ENCODE measurements at places on chromosomes 13 and 19.

- H3K36me3 ChIP-seq: peaks cover 61% of the 10 kb centered on the region
- no peak overlapping the region for H3K27ac ChIP-seq
- H3K4me1 ChIP-seq: no peaks in the 10 kb centered on the region
- no peaks in the 10 kb centered on the region for H3K27me3 ChIP-seq
Observed at GRCh38 chr13:78625384-78625783, 22.0 kb upstream of the POU4F1 start.

DNA sequence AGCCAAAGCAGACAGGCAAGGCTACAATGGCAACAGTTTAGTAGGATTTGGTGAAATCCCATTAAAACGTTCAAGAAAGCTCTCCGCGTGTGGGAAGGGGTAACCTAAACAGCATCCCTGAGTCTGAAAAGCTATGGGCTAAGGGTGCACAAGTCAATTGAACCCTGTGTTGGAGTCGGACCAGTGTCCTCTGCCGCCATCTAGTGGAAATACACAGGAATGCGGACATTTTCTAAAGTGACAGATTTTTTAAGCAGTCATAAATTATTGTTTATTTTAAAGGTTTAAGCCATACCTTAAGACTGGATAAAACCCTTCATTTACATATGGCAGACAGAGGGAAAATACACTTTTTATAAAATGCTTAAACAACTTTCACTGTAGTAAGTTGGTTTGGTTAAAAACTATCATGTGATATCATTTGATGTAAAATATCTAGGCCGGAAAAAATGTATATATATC is 26.5 kb upstream of the LSM14A start:
- no peak overlapping the region for H3K4me3 ChIP-seq
- no peaks in the 10 kb centered on the region for H3K4me1 ChIP-seq
- H3K27me3 ChIP-seq: no peaks in the 10 kb centered on the region
- DNase-seq: peak; percentile 57
- no peak overlapping the region for H3K27ac ChIP-seq

- H3K36me3 ChIP-seq: no peaks in the 10 kb centered on the region
- DNase-seq: no peak
- H3K27ac ChIP-seq: no peak overlapping the region
- peaks cover 27% of the 10 kb centered on the region for H3K4me1 ChIP-seq
- no peak overlapping the region for H3K4me3 ChIP-seq
- H3K27me3 ChIP-seq: no peaks in the 10 kb centered on the region
Observed at GRCh38 chr13:24071423-24072075, 89.0 kb upstream of the SPATA13 start.

- H3K36me3 ChIP-seq: no peaks in the 10 kb centered on the region
- no peak for DNase-seq
- H3K4me3 ChIP-seq: no peak overlapping the region
- H3K27me3 ChIP-seq: no peaks in the 10 kb centered on the region
- peaks cover 13% of the 10 kb centered on the region for H3K4me1 ChIP-seq
- H3K27ac ChIP-seq: no peak overlapping the region
Observed at GRCh38 chr19:410243-410781, 1.4 kb upstream of the C2CD4C start.

- DNase-seq: no peak
- H3K4me1 ChIP-seq: no peaks in the 10 kb centered on the region
- H3K27ac ChIP-seq: no peak overlapping the region
- no peaks in the 10 kb centered on the region for H3K36me3 ChIP-seq
- no peaks in the 10 kb centered on the region for H3K27me3 ChIP-seq
Observed at GRCh38 chr19:5743630-5744029, 23.2 kb downstream of the CATSPERD start.

DNA sequence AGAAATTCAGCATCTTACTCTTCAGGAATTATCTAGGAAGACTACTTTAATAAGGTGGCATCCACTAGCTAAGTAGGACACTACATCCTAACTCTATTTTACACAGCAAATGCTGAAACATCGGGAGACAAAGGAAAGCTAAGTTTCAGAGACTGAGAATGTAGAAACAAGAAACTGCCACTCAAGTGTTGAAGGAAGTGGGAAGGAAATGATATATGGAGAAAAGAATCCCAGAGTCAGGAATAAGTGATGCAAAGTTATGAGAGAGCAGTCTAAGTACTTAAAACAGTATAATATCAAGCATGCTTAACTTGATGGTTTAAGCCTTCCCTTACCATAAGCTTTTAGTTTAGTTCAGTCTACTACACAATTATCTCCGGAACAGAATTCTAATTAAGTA is 52.4 kb downstream of the RBM26 start:
- no peak overlapping the region for H3K4me3 ChIP-seq
- H3K27me3 ChIP-seq: no peaks in the 10 kb centered on the region
- H3K36me3 ChIP-seq: peaks cover 11% of the 10 kb centered on the region
- no peak for DNase-seq

GRCh38 chr13:32731576-32731975 is 145.3 kb downstream of the PDS5B start:
- H3K4me3 ChIP-seq: no peak overlapping the region
- no peak overlapping the region for H3K27ac ChIP-seq
- DNase-seq: no peak
- H3K27me3 ChIP-seq: no peaks in the 10 kb centered on the region

GRCh38 chr19:57850553-57851017 is 926 bp downstream of the ZNF587 start:
- H3K4me1 ChIP-seq: peaks cover 10% of the 10 kb centered on the region
- DNase-seq: no peak
- peak overlapping the region; percentile 60 for H3K4me3 ChIP-seq
- no peaks in the 10 kb centered on the region for H3K36me3 ChIP-seq
- H3K27ac ChIP-seq: no peak overlapping the region

- no peaks in the 10 kb centered on the region for H3K4me1 ChIP-seq
- H3K27me3 ChIP-seq: no peaks in the 10 kb centered on the region
- no peak overlapping the region for H3K27ac ChIP-seq
- no peak overlapping the region for H3K4me3 ChIP-seq
Observed at GRCh38 chr13:43014162-43014561, 9.2 kb upstream of the DNAJC15 start.

- H3K27me3 ChIP-seq: no peaks in the 10 kb centered on the region
- H3K36me3 ChIP-seq: no peaks in the 10 kb centered on the region
- no peak for DNase-seq
- H3K4me1 ChIP-seq: no peaks in the 10 kb centered on the region
- no peak overlapping the region for H3K27ac ChIP-seq
- no peak overlapping the region for H3K4me3 ChIP-seq
Observed at GRCh38 chr13:45541806-45542205, 73.7 kb downstream of the ERICH6B start.

- no peak overlapping the region for H3K27ac ChIP-seq
- H3K36me3 ChIP-seq: no peaks in the 10 kb centered on the region
- no peaks in the 10 kb centered on the region for H3K4me1 ChIP-seq
- H3K4me3 ChIP-seq: no peak overlapping the region
- H3K27me3 ChIP-seq: no peaks in the 10 kb centered on the region
Observed at GRCh38 chr13:49539313-49539712, 43.6 kb downstream of the PHF11 start.

DNA sequence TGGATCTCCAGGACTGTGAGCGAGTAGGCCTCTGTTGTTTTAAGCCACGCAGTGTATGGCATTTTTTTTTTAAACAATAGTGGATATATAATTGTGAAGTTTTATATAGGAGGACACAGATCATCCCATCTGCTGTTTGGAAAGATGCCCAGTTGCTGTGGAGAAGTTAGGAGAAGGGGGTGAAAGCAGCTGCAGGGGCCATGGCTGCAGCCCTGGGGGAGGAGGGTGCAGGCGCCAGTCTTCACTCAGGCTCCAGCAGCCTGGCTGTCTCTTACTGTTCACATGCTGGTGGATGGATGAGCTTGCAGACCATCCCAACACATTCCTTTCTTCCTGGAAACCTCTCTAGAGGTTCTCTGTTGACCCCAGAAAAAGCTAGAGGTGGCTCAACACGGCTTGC is 242.3 kb downstream of the TEX29 start:
- no peaks in the 10 kb centered on the region for H3K27me3 ChIP-seq
- no peaks in the 10 kb centered on the region for H3K4me1 ChIP-seq
- no peak overlapping the region for H3K4me3 ChIP-seq
- no peak for DNase-seq

GRCh38 chr13:64675255-64675892 is 2554.8 kb downstream of the PCDH9 start:
- H3K36me3 ChIP-seq: no peaks in the 10 kb centered on the region
- H3K4me3 ChIP-seq: no peak overlapping the region
- no peaks in the 10 kb centered on the region for H3K4me1 ChIP-seq
- no peak overlapping the region for H3K27ac ChIP-seq
- H3K27me3 ChIP-seq: no peaks in the 10 kb centered on the region

GRCh38 chr13:51034906-51035305 is 76.2 kb downstream of the C13orf42 start:
- DNase-seq: no peak
- H3K27me3 ChIP-seq: no peaks in the 10 kb centered on the region
- no peaks in the 10 kb centered on the region for H3K4me1 ChIP-seq
- no peak overlapping the region for H3K27ac ChIP-seq

GRCh38 chr13:50780201-50781015 is 63.1 kb downstream of the DLEU7 start:
- H3K36me3 ChIP-seq: peaks cover 3% of the 10 kb centered on the region
- H3K4me1 ChIP-seq: no peaks in the 10 kb centered on the region
- H3K27ac ChIP-seq: no peak overlapping the region
- no peak for DNase-seq
- no peaks in the 10 kb centered on the region for H3K27me3 ChIP-seq
- no peak overlapping the region for H3K4me3 ChIP-seq
